ENCODE measurements at places on chromosomes 7 and 10.

DNA sequence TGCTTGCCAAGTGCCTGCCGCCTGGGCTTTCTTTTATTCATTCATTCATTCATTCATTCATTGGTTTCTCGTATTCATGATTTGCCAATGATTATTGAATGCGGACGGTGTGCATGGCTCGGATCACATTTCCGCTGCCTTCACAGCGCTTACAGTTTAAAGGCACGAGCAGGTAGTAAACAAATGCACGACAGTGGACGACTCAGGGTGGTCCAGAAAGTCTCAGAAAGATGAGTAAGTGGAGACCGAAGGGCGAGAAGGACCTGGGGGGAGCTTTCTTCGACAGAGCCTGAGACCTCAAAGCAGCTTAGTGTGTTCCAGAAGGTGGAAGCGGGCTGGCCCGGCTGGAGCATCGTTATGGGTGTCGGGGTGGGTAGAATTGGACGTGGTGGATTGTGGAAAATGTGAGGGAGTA is 506 bp downstream of the MCM10 start:
- no peak for DNase-seq

DNA sequence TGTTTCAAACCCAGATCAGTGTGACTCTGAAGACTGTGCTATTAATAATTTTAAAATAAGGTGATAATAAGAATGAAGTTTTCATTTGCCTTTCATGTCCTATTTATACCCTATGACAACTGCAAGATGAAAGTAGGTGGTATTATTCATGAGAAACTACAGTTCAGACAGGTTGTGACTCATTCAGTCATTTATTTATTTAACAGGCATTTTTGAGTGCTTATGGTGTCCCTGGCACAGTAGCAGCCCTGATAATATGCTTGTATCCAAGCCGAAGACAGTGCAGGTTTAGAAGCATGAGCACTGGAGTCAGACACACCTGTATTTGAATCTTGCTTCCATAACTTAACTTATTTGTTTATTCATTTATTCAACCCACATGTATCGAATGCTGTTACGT is 87.1 kb downstream of the FZD1 start:
- no peak for DNase-seq

DNA sequence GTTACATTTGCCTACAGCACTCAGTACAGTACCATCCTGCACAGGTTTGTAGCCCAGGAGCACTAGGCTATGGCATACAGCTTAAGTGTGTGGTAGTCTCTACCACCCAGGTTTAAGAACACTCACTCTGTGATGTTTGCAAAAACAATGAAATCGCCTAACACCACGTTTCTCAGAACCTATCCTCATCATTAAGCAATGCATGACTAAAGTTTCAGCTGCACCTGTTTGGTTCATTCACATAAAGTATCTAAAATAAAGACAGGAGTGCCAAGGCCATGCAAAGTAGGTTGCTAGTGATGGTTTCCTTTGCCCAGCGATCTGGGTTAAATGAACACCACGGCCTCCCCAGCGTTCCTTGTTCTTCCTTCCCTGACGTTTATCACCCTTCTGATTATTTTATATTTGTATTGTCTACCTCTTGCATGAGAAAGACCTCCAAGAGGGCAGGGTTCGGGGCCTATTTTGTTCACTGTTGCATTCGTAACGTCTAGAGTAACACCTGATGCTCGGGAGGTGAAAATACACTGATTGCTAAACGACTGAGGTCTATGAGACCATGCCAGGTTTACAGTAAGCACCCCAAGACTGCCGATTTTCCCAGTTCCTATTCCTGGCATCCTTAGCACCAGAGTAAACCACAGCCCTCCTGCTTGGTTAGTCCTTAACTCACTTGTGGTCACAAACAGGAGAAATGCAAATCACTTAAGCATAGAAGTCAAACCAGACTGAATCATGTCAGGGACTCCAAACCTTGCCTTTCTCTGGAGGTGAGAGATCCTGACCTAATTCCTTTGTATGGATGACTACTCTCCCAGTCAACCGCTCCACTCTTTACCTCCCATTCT is 204.1 kb upstream of the NFE2L3 start:
- DNase-seq: no peak

GRCh38 chr10:5532618-5533097 is 7.9 kb downstream of the CALML3 start:
- no peak for DNase-seq

- DNase-seq: no peak
Observed at GRCh38 chr7:29352041-29352440, 157.5 kb downstream of the CHN2 start.

GRCh38 chr10:29545122-29545521 is 89.6 kb downstream of the SVIL start:
- no peak for DNase-seq

- no peak for DNase-seq
Observed at GRCh38 chr7:137642472-137642871, 204.3 kb downstream of the DGKI start.

GRCh38 chr7:33744293-33745075 is 160.9 kb upstream of the BMPER start:
- DNase-seq: no peak
